CMK (cell line): ENCODE measurements at places on chromosomes 1 and 21.

- no peak for DNase-seq
Measured at GRCh38 chr21:24147674-24148073, 1459.6 kb downstream of the MRPL39 start.

- no peak for DNase-seq
Measured at GRCh38 chr21:35724156-35724555, 336.2 kb downstream of the SETD4 start.

DNA sequence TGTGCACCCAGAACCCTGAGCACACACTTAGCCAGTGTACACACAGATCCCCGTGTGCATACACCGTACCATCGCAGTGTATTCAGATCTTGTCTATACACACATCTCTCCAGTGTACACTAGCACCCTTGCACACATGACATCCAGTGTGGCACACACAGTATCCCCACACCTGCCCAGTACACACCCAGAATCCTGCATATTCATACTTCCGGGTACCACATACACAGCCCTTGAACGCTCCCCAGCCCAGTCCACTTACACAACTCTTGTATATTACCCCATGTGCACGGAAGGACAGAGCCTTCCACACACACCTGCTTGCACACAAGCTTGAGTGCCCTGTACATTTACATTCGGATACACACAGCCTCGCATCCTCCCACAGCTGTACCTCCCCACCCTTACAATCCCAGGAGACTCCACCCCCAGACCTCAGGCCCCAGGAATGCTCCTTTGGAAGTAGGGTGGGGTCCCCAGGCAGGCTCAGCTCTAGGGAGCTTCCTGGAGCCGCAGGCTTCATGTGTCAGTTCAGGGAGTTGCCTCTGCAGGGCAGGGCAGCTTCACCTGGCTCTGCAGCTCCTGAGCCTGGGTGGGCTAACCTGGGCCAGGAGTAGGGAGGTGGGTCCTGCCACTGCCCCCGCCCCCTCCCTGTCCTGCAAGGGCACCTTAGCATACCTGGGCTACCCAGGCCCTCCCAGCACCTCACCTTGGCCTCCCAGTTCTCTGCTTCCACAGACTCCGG lies 46.2 kb downstream of the AHDC1 start:
- DNase-seq, result no peak

GRCh38 chr1:174134003-174134659 lies 25.2 kb upstream of the RABGAP1L start:
- DNase-seq, result no peak

- DNase-seq, result no peak
Measured at GRCh38 chr1:112244131-112244530, 151.9 kb upstream of the CTTNBP2NL start.

DNA sequence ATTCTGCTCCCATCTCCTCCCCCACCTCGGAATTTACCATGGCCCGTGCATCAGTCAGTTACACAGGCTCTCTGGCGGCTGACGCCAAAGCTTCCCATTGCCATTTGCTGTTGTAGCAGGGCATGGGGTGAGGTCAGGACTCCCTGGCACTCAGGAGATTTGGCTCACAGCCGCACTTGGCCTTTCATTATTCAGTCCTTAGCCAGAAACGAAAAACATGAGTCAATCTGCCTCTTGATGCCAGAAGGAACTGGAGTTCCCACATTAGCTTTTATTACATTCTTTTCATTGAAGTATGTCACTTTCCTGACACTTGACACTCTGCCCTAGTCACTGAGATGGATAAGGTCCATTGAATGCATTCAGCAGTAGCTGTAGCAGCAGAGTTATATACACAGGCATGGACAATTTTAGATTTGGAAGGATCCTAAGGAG lies 260.6 kb downstream of the CACNA1E start:
- no peak for DNase-seq

DNA sequence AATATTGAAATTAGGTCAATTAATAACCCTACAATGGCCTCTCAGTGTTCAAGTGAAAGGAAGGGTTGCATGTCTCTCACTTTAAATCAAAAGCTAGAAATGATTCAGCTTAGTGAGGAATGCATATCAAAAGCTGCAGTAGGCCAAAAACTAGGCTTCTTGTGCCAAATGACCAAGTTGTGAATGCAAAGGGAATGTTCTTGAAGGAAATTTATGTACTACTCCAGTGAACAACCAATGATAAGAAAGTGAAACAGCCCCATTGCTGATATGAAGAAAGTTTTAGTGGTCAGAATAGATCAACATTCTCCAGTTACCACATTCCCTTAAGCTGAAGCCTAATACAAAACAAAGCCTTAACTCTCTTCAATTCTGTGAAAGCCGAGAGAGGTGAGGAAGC lies 10.0 kb downstream of the MAEL start:
- no peak for DNase-seq

- no peak for DNase-seq
Measured at GRCh38 chr1:94063379-94063778, 57.6 kb downstream of the ABCA4 start.

GRCh38 chr1:183149273-183149672 lies 36.8 kb upstream of the LAMC2 start:
- DNase-seq, result no peak

GRCh38 chr1:176058686-176059085 lies 148.4 kb downstream of the COP1 start:
- no peak for DNase-seq

DNA sequence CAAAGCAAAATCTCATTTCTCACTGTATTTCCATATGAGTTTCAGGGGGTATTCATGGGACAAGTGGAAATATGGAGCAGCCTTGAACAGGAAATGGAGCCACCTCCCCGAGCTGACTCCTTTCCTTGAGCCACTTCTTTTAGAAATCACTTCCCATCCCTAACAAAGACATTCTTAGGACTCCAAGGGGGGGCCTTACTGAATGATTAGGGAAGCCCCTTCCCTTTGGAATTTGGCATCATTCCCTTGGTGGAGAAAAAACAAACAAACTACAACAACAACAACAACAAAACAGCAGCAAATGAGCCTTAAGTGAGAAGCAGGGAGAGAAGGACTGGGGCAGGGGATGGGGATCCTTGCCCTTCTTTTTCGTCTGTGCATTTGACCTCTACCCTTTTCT lies 278.3 kb downstream of the ZNF648 start:
- no peak for DNase-seq

DNA sequence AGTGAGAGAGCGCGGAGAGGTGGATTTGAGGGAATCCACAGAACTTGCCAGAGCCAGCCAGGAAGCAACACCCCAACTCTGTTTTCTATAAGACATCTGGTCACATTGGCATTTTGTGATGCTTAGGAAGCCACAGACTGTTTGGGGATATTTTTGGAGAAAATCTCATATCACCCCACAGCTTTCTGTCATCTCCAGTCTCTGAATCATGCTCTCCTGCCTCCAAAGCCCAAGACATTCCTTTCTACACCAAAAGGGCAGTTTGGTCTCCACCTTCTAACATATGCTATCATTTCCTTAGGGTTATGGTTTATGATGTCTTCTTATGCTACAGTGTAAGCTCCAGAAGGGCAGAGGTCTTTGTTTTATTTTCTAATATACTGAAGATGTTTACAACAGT lies 14.4 kb upstream of the BCL10 start:
- no peak for DNase-seq

- no peak for DNase-seq
Measured at GRCh38 chr21:44365967-44366585, 12.7 kb downstream of the TRPM2 start.

DNA sequence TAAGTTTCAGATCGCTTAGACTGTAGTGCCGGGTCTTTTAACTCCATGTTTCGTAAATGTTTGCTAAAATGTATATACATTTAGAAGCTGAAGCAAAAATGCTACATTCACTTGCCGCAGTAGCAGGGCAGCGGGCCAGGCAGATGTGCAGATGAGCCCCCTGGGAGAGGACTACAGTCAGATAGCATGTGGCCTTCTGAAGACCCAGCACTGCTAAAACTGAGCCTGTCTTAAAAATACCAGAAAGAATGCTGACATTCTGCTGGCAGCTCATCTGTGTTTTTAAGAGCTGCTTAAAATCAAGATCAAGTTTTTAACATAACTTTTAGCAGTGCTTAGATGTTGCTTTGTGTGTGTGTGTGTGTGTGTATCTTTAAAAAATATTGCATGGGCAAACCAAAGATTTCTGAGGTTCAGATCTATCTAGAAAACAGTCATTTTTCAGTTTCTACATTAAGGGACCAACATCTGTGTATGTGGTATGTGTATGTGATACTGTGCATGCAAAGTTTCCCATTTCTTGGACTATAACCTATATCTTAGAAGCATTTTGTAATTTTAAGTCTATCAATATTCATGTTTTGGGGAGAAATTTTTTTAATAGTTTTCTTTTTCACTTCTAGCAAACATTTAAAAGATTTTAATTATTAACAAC lies 31.7 kb downstream of the CHRM3 start:
- no peak for DNase-seq

- no peak for DNase-seq
Measured at GRCh38 chr1:214396330-214396729, 115.4 kb downstream of the SMYD2 start.

GRCh38 chr1:234916840-234917239 lies 211.8 kb downstream of the TOMM20 start:
- no peak for DNase-seq

DNA sequence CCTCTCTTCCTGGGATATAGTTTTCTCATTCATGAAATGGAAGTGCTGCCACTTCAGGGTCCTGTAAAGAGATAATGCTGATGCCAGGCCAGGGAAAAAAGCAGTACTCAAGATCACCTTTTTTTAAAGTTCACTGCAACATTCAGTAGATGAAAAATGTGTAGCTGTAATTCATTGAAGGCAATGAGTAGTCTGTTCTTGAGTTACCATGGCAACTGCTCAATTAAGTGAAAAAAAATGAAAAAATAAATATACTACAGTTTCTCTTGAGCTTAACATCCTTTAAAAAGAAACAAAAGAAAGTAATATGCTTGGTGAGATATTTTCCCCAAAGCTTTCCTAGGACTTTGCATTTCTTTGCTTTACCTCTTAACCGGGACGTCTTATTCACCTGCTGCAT lies 183.3 kb downstream of the AK5 start:
- no peak for DNase-seq

- DNase-seq, result no peak
Measured at GRCh38 chr1:94716965-94717364, 103.2 kb upstream of the SLC44A3 start.

DNA sequence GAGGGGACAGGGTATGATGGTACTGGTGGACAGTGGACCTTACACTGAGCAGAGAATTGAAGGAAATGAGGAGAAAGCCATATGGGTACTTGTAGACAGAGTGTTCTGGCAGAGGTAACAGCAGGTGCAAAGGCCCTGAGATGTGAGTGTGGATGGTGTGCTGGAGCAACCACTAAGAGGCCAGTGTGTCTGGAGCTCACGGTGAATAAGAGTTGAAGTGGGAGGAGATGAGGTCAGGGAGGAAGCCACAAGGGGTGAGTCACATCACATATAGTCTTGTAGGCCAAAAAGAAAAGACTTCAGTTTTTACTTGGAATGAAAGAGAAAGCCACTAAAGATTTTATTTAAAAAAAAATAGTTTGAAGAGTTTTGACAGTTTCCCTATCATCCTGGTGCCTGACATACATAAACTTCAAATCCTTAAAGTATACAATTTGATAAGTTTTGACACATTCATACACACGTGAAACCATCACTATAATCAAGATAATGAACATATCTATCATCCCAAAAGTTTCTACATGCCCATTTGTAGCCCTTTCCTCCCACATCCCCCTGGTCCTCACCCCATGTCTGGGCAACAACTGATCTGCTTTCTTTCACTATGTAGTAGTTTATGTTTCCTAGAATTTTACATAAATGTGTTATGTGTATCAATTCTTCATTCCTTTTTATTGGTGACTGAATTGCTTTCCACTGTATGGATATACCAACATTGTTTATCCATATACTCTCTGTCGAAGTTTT lies 148.4 kb downstream of the GPATCH2 start:
- DNase-seq, result no peak

DNA sequence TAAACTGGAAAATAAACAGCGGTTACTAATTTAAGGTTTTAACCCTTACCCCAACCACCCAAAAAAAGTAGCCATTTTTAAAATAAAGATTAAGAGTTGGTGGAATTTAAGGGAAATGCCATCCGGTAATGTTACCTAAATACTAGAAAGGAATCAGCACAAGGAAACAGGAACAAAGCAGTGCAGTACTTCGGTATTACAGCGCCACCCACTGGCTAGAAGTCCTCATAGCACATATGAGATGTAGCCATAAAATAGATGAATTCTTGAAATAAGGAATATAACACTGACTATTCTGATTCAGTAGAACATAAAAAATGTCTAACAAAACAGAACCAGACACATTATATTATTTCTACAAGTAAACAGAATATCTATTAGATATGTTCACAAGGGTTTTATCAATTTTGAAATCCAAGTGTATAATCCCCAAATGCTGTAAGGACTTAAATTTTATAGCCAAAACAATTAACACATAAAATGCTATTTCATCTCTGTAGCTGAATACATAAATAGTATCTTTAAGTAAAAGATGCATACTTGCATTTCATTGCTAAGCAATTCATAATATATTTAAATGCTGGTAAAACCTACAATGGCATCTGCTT lies 58.8 kb downstream of the FRRS1 start:
- DNase-seq, result no peak

DNA sequence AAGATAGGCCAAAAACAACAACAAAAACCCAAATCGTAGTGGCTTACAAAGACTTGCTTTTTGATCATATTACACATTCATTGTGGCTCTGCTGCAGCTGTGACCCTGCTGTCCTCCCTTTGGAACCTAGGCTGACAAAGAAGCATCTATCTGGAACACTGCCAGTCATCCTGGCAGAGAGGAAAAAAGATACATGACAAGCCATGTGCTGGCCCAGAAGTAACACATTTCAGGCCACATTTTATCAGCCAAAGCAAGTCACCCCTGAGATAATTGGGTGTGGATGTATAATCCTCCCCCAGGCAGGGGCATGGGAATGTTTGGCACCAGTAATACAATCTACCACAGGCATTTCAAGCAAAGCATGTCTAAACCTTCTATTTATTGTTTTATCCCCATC lies 37.2 kb upstream of the AGO1 start:
- DNase-seq, result no peak

DNA sequence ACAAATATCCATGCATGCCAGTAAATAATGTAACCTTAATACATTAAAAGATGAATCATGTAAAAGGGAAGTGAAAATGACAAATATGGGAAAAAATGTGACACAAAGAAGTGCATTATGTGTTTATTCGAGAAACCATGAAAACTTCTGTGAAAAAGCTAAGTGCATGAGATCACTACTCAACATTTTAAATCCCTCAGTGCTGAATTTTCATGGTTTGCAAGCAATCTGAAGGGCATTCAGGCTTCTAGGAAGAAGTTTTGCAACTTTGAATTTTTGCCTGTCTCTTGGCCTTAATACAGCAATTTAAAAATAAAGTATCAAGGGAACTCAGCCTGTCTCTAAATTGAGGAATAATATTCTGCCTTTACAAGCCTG lies 78.2 kb downstream of the MAP3K7CL start:
- DNase-seq, result no peak

DNA sequence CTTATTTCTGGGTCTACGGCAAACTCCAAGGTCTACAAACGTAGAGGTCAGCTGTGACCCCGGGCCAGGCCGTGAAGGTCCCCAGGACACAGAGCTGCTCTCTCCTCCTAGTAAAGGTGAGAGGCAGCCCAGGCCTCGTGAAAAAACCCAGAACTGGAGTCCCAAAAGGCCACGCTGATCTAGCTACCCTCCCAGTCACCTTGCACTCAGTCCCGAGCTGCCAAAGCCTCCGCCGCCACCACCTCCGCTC lies 125 bp downstream of the ATP5PF start:
- DNase-seq, result no peak
